ENCODE measurements at places on chromosomes 5 and 9.

DNA sequence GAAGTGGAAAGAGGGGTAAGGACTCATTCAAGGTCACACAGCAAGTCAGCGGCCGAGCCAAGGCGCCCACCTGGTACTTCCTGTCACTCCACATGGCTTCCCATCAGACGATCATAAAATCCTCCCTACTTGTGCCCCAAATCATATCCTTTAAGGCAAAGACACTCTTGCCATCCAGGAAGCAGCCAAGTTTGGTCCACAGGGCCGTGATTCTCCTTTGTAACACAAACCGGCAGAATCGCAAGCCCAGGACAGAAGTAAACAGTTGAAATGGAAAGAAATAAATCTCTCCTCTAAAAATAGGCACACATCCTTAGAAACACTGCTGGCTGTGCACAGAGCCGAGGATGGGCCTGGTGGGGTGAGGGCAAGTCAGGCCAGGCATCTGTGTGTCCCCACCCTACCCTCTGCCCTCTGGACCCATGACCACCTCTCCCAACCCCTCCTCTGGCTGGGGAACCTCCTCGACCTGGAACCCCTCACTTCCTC is 30.5 kb downstream of the TMOD1 start:
- no peak for DNase-seq

DNA sequence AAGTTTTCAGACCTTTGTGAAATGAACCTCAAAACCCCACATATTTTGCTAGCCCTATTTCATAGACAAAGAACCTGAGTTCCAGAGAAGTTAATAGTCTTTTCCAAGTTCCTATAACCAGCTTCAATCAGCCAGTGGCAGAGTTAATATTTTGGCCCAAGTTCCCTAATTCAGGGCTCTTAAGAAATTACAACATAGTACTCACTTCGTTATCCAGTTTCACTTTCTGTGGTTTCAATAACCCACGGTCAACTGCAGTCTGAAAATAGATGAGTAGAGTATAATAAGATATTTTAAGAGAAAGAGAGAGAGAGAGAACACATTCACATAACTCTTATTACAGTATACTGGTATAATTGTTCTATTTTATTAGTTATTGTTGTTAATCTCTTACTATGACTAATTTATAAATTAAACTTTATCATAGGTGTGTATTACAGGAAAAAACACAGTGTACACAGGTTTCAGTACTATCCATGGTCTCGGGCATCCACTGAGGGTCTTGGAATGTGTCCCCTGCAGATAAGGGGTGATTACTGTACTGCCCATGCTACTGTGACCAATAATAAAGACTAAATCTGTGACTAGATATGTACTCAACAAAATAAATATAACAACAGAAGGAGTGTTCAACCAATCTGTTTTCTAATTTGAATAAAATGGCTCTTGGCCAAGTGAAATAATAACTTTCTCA is 9.3 kb upstream of the MYOT start:
- DNase-seq: no peak

DNA sequence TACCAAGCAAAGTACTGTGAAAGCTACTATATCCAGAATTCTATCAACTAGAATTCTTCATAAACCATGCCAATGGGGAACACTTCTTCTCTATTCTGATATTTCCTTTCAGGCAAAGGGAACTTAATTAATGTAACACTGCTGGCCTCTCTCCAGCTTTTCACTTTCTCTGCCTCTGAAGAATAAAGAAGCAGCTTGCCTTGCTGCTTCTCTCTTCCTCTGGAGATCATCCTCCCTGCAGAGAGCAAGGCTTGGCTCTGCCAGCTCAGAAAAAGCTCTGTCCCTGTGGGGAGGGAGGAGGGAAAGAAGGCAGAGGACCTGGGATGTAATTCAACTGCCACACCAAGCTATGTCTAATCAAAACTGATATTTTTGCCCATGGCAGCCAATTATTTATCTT is 6.5 kb downstream of the CTNND2 start:
- DNase-seq: no peak

DNA sequence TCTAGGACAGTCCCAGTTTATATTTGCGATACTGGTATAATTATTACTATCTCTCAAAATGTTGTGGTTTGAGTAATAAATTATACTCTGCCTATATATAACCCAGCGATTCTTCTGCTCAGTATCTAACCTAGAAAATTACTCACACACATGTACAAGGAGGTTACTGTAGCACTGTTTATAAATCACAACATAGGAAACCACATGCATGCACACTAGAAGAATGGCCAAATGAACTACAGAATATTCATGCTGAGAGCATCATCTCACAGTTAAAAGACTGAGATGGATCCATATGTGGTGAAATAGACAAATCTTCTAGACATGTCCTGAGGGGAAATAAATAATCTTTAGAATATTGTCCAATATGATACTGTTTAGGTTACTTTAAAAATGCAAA is 62.1 kb downstream of the INSYN2B start:
- no peak for DNase-seq

- DNase-seq: no peak
Measured at GRCh38 chr5:119287547-119288111, 68.2 kb upstream of the TNFAIP8 start.

- DNase-seq: no peak
Measured at GRCh38 chr9:136465500-136466154, 17.2 kb downstream of the SEC16A start.

- DNase-seq: no peak
Measured at GRCh38 chr5:33558489-33558888, 117.7 kb downstream of the TARS1 start.

DNA sequence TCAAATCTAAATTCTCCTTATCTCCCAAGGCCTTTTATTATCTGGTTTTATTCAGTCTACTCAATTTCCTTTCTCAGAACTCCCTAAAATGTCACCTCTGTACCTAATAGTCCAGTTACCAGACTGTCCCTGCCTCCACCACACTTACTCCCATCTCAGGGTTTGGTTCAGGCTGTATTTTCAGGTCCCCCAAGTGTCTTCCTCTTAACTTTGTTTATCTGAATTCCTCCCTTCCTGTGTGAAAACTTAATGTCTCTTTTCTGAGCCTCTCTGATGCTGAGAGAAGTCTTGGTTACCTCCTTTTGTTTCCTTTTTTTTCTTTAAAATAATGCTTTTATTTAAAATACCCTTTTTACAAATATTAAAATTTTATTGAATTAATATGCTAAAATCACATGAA is 133.4 kb downstream of the PAM start:
- DNase-seq: no peak

DNA sequence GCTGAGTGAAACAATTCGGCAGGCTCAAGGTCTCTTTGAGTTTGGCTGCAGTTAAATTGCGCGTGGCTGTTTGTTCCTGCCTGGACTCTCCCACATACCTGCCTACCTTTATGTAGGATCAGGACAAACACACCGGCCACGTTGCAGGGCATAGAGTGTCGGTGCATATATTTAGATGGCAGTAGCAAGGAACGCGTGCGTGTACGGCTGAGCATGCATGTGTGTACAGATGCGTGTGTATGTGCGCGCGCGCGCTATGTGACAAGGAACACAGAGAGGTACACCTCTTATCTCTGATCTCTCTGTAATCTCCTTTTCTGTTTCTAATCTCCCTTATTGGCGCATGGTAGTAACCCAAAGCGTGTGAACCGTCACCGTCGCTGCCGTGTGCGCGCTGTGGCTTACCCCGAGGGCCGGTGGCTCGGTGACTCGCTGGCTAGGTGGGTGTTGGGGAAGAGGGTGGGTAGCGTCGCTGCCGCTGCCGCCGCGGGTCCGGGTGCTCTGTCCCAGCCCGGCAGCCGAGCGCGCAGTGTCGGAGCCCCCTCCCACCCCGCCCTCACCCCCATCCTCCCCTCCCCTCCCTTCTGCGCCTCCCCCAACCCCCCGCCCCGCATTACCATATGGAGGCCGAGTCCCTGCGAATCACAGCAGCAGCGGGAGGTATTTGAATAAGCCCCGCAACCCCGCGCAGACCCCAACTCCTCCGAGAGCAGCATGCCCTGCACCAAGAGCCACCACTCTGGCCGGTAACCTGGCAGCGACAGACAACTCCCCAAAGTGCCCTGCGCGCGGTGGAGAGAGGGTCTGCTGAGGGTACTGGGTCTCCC is 204.8 kb downstream of the MEF2C start:
- DNase-seq: no peak

DNA sequence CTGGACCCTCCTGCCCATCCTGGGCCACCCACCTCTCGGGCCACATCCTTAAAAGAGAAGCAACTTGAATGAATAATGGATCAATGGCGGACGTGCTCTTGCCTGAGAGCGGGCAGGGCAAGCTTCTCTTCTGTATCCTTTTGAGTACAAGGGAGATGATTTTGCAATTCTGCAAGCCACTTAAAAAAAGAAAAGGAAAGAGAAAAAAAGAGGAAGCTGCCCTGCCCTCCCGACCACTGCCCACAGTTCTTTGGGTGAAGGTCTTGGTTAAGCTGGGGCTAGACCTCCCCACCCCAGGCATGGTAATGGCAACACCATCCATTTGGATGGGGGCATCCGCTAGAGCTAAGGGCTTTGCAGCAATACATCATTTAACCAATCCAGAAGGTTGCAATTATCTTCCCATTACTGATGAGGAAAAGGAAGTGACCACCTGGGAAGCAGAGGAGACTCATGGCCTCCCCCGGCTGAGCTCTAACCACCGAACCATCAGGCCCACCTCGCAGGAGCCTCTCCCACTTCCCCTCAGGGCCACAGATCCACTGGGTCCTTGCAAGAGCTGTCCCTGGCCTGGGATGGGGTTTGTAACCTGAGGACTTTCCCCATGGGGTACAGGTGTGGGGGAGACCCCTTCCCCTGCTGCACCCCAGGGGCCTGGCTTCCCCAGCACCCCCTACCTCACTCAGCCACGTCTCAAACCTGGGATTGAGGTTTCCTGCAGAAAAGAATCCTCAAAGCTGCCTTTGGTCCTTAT is 27.8 kb upstream of the LAMC3 start:
- DNase-seq: peak; percentile 68

- no peak for DNase-seq
Measured at GRCh38 chr5:52668544-52669185, 119.1 kb upstream of the ITGA1 start.

DNA sequence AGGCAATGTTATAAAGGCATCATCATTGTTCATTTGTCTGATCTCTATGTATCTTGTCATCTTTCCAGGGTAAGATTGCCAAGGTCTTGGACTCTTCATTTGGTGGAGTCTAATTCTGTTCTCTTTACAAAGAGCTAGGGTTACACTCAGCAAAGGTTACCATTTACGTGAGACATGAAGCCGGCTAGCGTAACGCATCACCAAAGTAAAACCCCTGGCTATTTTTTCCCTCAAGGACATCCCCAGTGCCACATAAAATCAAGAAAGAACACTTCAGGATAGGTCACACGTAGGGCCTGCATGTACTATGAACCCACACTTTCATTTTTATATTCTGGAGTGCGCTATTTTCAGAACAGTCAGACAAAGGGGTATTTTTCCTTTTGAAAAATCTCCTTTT is 20.0 kb upstream of the MYOT start:
- no peak for DNase-seq

DNA sequence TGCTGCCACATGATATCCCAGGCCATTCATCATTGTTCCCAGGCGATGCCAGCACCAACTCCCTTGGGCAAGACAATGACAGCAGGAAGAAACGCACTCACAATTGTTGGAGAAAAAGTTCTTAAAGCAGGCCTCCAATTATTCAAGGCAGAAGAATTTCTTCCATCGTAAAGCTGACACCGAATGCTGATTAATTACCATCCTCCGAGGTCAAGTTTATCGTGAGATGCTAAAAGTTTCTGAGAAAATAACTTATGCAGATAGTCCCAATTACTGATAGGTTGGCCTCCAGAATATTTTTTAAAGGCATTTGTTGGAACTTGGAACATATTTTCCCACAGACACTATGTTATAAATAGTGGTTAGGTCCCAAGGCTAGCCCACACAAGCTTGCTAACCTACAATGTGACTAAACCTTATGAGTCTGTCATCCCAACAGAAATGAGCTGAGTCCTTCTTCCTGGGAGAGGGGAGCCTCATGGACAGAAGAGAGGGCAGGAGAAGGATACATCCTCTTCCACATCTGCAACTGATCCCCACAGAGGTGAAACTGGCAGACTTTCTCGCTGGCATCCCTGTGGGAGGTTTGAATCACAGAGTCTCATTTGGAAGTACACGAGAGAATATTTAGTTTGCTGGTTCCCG is 202.4 kb upstream of the TBC1D2 start:
- no peak for DNase-seq

DNA sequence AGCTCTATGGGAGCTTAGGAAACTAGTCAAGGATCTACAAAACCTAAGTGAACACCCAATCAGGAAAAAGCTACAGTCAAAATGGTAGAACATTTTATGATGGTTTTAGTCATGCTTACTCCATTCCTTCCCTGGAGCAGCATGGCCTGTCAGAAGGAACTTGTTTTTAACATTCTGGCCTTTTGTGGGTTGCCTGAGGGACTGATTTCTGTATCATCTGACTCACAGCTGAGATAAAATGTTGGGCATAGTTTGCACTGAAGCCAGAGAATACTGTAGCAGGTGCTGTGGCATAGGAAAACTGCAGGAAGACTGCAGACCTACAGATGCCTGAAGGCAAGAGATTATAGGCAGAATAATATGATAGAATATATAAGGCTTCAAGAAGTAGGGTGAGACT is 719.6 kb upstream of the GRAMD2B start:
- DNase-seq: no peak

DNA sequence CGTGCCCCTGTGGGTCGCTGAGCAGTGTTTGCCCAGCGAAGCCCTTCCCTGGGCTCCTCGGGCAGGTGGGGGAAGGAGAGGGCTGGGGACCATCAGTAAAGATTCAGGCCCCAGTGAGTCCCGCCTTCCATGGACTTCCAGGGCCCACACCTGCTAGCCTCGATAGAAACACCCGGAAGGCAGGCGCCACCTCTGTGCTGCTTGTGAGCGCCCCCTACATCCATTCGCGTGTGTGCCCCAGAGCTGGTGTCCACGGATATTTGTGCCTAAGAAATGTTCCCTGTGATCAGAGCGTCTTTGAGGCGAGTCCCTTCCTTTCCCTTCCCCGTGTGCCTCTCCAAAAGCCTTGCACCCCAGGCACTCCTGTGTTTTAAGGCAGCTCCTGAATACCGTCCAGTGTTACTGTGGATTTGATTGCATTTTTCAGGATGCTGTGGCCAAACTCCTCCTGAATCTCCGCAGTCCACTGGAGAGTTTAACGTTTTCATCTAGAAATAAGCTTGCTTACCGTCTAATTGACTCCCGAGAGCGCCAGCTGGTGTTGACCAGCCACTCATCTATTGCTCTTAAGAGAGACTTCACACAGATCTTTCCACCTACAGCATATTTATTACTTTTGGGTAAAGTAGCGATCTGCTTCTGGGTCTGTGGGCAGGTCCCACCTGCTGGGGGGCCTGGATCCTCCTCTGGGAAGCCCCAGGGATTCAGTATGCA is 101.4 kb downstream of the COL5A1 start:
- DNase-seq: no peak

Data from NCI-H1417 (cell line).